ENCODE measurements at places on chromosomes 12 and 14. TPM values are rescaled to one million over a fixed set of nuclear protein-coding genes. Genes with fewer than 3 reads are reported as not detected.

- no peaks in the 10 kb centered on the region for H3K27me3 ChIP-seq
- no peak for DNase-seq
- H3K36me3 ChIP-seq = no peaks in the 10 kb centered on the region
- no peaks in the 10 kb centered on the region for H3K4me1 ChIP-seq
- H3K4me3 ChIP-seq = no peak overlapping the region
Measured at GRCh38 chr14:100774164-100774537, 47.5 kb downstream of the DLK1 start.

- H3K4me1 ChIP-seq = no peaks in the 10 kb centered on the region
- no peaks in the 10 kb centered on the region for H3K27me3 ChIP-seq
- no peak overlapping the region for H3K4me3 ChIP-seq
- DNase-seq = no peak
- no peaks in the 10 kb centered on the region for H3K36me3 ChIP-seq
- no peak overlapping the region for H3K27ac ChIP-seq
Measured at GRCh38 chr14:96989306-96989705, 192.1 kb downstream of the VRK1 start.

Gene YY1
- total RNA-seq = 52.3 TPM

GRCh38 chr12:66678338-66679275 is at the start of gene GRIP1:
GRIP1 (minus strand) TSS chr12:66679076; CDS start chr12:66678904, 172 bp downstream.
- no peak within 1 kb of the TSS for H3K27ac ChIP-seq
- peaks cover 3% of the 10 kb centered on the region for H3K4me1 ChIP-seq
- H3K36me3 ChIP-seq = no peaks in the 10 kb centered on the region
- peak within 1 kb of the TSS; percentile 63 for H3K4me3 ChIP-seq
- DNase-seq = no peak

GRCh38 chr12:9345171-9345570 is 137.0 kb upstream of the PZP start:
- no peak overlapping the region for H3K4me3 ChIP-seq
- no peak overlapping the region for H3K27ac ChIP-seq
- no peak for DNase-seq
- H3K4me1 ChIP-seq = no peaks in the 10 kb centered on the region
- H3K36me3 ChIP-seq = no peaks in the 10 kb centered on the region

Gene GLI1
- 13.0 TPM for total RNA-seq

- peaks cover 25% of the 10 kb centered on the region for H3K36me3 ChIP-seq
- H3K4me1 ChIP-seq = peaks cover 12% of the 10 kb centered on the region
- H3K4me3 ChIP-seq = peak overlapping the region; percentile 98
- H3K27ac ChIP-seq = peak overlapping the region; percentile 79
- DNase-seq = no peak
Measured at GRCh38 chr12:120468325-120468820, 1.2 kb downstream of the SRSF9 start.

GRCh38 chr12:92457458-92458180 is 245.2 kb upstream of the PLEKHG7 start:
- H3K4me1 ChIP-seq = no peaks in the 10 kb centered on the region
- no peak overlapping the region for H3K4me3 ChIP-seq
- H3K27ac ChIP-seq = no peak overlapping the region
- H3K27me3 ChIP-seq = no peaks in the 10 kb centered on the region
- DNase-seq = no peak

- H3K27me3 ChIP-seq = no peaks in the 10 kb centered on the region
- no peaks in the 10 kb centered on the region for H3K4me1 ChIP-seq
- H3K36me3 ChIP-seq = no peaks in the 10 kb centered on the region
- H3K4me3 ChIP-seq = no peak overlapping the region
Measured at GRCh38 chr12:44846826-44847225, 29.3 kb downstream of the NELL2 start.

Data from thoracic aorta (tissue), 2 donors.